ENCODE measurements at places on chromosomes 4 and X.

GRCh38 chr4:184793735-184794355 lies 31.9 kb downstream of the ACSL1 start:
- no peak for DNase-seq

DNA sequence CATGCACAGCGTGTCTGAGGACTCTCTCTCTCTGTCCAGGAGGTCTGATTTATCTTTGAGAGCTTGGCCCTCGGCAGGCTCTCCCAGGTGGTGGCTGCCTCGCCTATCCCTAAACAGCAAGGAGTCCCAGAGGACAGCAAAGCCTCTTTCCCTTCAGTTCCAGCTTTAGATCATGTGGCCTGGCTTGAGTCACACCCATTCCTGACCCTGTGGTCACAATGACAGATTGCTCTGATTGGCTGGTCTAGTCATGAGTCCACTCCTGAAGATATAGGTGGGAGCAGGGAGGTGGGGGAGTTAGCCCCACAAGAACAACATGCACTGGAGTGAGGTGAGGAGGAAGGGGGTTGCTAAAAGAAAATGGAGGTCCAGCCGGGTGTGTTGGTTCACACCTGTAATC lies 12.1 kb upstream of the PORCN start:
- DNase-seq, result no peak

DNA sequence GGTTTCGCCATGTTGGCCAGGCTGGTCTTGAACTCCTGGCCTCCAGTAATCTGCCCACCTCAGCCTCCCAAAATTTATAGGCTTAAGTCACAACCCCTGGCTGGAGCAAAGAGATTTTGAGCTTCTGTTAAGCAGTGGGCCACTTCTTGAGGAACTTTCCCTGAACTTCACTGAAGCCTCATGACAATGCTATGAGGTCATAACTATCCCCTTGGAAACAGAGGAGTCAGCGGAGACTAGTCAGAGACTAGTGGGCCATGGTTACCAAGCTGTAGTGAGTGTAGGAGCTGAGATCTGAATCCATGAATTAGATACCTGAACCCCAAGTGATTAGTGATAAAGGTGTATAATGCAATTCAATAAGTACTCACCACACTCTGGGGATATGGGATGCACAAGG lies 145.1 kb upstream of the MSX1 start:
- DNase-seq, result no peak

- no peak for DNase-seq
Measured at GRCh38 chr4:173642509-173642908, 112.5 kb upstream of the HAND2 start.

- no peak for DNase-seq
Measured at GRCh38 chr4:21991562-21991961, 43.0 kb upstream of the KCNIP4 start.

Measured in stimulated activated CD8-positive, alpha-beta memory T cell treated with anti-CD3 and anti-CD28 coated beads, Interleukin-4, amount 100 ng/mL, for 4 hours (primary cell).